ENCODE measurements at places on chromosomes 4 and X. TPM values are rescaled to one million over a fixed set of nuclear protein-coding genes. Genes with fewer than 3 reads are reported as not detected.

DNA sequence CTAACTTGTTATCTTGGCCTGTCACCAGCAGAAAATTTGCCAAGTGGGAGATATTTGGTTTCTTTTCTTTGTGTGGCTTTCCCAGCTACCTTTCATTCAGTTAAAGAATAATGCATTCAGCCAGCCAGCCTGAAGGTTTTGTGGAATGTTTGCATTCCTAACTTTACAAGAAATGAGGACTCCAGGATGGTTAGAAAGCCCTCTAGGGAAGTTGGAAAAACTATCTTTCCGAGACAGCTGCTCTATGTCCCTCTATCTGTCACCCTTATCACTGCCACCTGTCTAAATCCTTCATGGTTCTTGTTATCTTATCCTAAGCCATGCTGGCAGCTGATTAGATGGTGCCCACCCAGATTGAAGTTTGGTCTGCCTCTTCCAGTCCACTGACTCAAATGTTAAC, 384.2 kb downstream of the SH3BGRL start:
- DNase-seq = no peak

GRCh38 chr4:80153874-80154544, 43.3 kb upstream of the PRDM8 start:
- DNase-seq = no peak

DNA sequence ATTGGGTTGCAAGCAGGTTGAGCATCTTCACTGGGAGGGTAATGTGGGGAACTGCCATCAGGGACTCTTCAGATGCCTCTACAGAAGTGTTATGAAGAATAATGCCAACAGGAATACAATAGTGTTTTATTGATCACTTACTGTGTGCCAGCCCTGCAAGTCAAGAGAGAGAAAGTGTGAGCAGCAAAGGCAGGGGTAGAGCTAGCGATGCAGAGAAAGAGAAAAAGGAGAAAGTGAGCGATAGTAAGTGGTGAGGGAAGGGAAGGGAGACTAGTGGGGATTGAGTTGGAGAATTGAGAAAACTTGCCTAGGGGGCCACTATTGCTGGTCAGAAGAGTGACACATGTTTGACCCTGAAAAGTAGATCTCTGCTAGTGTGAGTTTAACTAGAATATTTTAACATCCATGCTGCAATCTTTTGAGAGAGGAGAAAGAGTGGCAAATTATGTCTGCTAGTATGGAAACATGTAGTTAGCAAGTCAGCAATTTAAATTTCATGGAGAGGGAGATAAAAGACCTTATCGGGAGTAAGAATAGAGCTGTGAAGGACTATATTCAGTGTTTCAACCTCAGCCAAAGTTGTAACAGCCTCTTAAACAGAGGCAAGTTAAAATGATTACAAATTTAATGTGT, 12.2 kb downstream of the AFF1 start:
- DNase-seq = no peak

GRCh38 chr4:146182443-146182842, 6.9 kb downstream of the LSM6 start:
- no peak for DNase-seq

Gene BANK1
- polyA plus RNA-seq = 2.2 TPM

GRCh38 chr4:73021634-73022033, 47.9 kb downstream of the COX18 start:
- DNase-seq = peak; percentile 67

Gene ITGB1BP2
- 0.15 TPM for polyA plus RNA-seq

DNA sequence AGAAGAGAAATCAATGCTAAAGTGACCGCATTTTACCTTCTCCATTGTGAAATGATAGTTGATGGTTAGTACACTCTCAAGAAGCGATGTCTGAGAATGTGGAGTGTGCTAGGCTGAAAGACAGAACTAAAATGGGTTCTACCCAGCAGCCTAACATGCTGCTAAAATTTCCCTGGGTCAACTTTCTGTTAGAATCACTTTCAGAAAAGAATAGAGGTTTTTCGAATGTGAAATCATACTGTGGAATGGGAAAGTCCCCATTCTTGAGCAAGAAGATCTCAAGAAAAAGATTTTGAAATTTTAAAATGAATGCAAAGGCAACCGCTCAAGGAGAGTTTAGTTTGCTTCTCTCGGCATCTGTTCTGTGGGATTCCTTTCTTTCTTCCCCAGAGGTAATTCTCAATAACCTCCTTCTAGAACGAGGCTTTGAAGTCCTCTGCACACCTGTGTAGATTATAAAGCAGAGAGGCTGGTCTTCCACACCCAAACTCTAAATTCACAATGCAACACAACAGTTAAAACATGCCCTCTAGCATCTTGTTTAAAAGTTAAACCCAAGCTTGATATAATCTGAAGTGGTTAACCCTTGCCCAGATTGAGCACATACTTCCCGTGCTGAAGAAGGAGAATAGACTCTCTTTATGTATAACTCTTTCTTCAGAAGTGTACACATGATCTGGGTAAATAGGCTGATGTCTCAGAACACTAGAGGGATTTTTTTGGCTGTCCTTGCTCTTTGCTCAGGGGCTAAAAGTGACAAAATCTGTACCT, 208.7 kb upstream of the KLF3 start:
- DNase-seq = no peak

DNA sequence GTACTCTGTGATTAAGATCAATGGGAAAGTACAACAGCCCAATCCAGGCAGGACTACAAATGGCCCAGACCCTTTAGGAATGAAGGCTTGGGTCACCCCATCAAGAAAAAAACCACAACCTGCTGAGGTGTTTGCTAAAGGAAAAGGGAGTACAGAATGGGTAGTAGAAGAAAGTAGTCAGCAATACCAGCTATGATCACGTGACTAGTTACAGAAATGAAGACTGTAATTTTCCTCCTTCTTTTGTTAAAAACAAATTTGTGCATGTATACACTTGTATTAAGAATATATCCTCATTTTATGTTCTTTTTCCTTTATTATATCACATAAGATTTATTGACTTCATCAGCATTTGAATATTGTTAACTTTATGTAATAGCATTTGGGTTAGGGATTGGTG, 160.1 kb upstream of the TBX22 start:
- DNase-seq = no peak

Gene CLTRN
- 32.6 TPM for polyA plus RNA-seq

DNA sequence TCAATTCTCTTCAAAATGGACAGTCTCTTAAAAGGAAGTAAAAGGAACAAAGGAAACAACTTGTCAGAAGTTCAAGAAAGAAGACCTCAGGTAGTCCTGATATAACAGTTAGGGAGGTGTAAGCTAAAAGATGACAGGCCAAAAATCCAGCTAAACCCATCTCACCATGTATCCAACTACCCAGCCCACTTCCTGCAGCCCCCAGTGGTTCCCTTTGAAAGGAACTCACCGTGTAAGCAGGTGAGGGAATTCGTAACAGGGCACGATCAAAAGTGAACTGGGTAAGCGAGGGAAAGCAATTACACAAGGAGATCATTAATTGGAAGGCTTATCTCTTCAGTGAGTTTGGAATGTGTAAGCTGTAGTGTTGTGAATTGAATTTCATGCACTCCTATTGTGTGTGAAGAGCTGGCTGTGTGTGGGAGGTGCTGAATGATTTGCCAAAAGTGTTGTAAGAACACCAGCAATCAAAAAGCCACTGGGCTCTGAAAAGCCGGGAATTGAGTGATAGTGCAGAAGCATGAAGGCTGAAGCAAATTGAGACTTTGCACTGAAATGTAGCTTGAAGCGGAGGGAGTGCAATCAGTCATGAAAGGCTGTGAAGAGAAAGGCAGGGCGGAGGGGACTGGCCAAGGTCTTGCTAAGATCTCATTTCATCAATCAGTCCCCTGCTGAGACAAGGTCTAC, 914.2 kb upstream of the LCORL start:
- DNase-seq = no peak

Gene SPANXB1
- 1.9 TPM for polyA plus RNA-seq

Gene CXXC4
- polyA plus RNA-seq = 2.6 TPM

Gene FUNDC1
- 27.8 TPM for polyA plus RNA-seq

DNA sequence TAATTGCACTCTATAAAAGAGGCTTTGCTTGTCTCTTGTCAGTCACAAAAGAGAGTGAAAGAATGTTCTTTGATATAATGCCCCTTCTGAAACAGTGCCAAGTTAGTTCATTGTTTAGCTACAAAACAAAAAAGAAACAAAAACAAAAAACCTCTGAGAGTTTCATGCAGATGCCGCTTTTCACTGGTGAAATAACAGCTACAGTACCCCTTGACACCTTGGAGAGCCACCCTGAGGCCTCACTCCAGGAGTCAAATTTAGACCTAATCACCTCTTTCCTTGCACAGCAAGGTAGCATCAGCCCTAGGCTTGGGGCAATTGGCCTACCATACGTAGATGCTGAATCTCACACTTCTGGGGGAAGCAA, 185.2 kb downstream of the UNC5C start:
- no peak for DNase-seq

- DNase-seq = peak; percentile 81
Measured at GRCh38 chr4:185640811-185641675, 105.7 kb upstream of the PDLIM3 start.

Gene ITIH6
- not detected for polyA plus RNA-seq

Gene NPY1R
- polyA plus RNA-seq = 1.1 TPM

GRCh38 chrX:100994352-100995281, 25.1 kb downstream of the ARL13A start:
- peak; percentile 51 for DNase-seq

- DNase-seq = no peak
Measured at GRCh38 chrX:78322863-78323262, 4.5 kb downstream of the CYSLTR1 start.

- peak; percentile 75 for DNase-seq
Measured at GRCh38 chrX:153381684-153382532, 19.2 kb downstream of the PNMA6E start.

DNA sequence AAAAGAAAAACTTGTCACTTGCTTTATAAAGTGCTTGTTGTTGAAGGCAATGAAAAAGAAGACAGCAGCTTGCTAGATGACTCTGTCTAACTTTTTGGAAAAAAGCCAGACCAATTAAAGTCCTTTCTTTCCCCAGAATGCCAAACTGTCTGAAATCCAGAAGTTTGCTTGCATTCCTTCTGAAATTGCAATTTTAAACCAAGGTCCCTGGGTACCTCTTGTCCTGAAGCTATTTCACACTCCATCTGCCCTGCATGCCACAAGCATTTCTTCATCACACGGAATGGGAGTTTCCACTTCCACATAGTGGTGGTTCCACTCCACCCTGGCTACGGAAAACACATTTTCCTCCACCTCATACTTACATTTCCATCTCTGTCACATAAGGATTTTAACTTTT, 101.0 kb downstream of the PAPSS1 start:
- DNase-seq = peak; percentile 17

GRCh38 chr4:142353149-142353738, 492.9 kb downstream of the INPP4B start:
- DNase-seq = peak; percentile 84

Gene ETDB
- not detected for polyA plus RNA-seq

Gene PTTG2
- polyA plus RNA-seq = not detected
